ENCODE measurements at places on chromosomes 5 and 9. TPM values are rescaled to one million over a fixed set of nuclear protein-coding genes. Genes with fewer than 3 reads are reported as not detected.

Gene LEAP2
- total RNA-seq = 2.7 TPM

Gene P4HA2
- 7.2 TPM for total RNA-seq

Gene GFI1B
- total RNA-seq = not detected

Gene FOXD4L4
- 0.27 TPM for total RNA-seq

Gene CCDC180
- total RNA-seq = 3.2 TPM

Gene TRPM3
- total RNA-seq = not detected

Gene FSD1L
- 4.3 TPM for total RNA-seq

Gene PCDHA9
- not detected for total RNA-seq

Gene GOLGA1
- 17.1 TPM for total RNA-seq

Gene ELAVL2
- total RNA-seq = not detected

Gene MLANA
- not detected for total RNA-seq

Gene ARHGEF39
- 10.7 TPM for total RNA-seq

Gene GARNL3
- 2.5 TPM for total RNA-seq

Gene GFRA3
- total RNA-seq = not detected

Gene INIP
- 44.9 TPM for total RNA-seq

Gene MARCOL
- total RNA-seq = not detected

Gene TERT
- 2.0 TPM for total RNA-seq

Gene NUTM2G
- not detected for total RNA-seq

Gene CDH6
- not detected for total RNA-seq

Gene PANK3
- 61.3 TPM for total RNA-seq

Gene TOPORS
- total RNA-seq = 20.4 TPM

Gene F12
- total RNA-seq = 10.3 TPM

Gene CTSV
- total RNA-seq = 0.53 TPM

Gene GPRIN1
- total RNA-seq = 2.7 TPM

Gene RAI14
- total RNA-seq = 3.9 TPM

Gene SOHLH1
- not detected for total RNA-seq

Gene PCDHGB7
- total RNA-seq = 0.11 TPM

Gene FCN2
- not detected for total RNA-seq

Gene SH2D3C
- 14.1 TPM for total RNA-seq

Gene CDH12
- not detected for total RNA-seq

Gene CARD9
- total RNA-seq = 1.4 TPM

Gene MRPL41
- total RNA-seq = 68.2 TPM

Gene OTULINL
- total RNA-seq = 15.4 TPM

Gene CRB2
- not detected for total RNA-seq

Gene GRXCR2
- total RNA-seq = not detected

Gene ZDHHC11
- 7.2 TPM for total RNA-seq

Gene GHR
- not detected for total RNA-seq

Gene UQCRQ
- 615 TPM for total RNA-seq

Gene ZNF879
- total RNA-seq = 3.6 TPM

Gene LHX3
- not detected for total RNA-seq

Gene RFESD
- 4.2 TPM for total RNA-seq

Gene HOMER1
- total RNA-seq = 7.3 TPM

Gene CD74
- 319 TPM for total RNA-seq

Gene HMMR
- total RNA-seq = 40.6 TPM

Gene ELOVL7
- 0.18 TPM for total RNA-seq

Gene CCDC171
- total RNA-seq = 2.3 TPM

Gene UNC13B
- total RNA-seq = 3.5 TPM

Gene CANX
- total RNA-seq = 694 TPM

Gene DMGDH
- total RNA-seq = not detected

Gene CATSPER3
- 0.29 TPM for total RNA-seq

Gene BASP1
- total RNA-seq = 0.28 TPM

Gene DMRT3
- total RNA-seq = not detected

Gene STPG3
- 0.28 TPM for total RNA-seq

Gene SPINK4
- total RNA-seq = not detected

Gene GNA14
- total RNA-seq = not detected

Gene PRUNE2
- 0.48 TPM for total RNA-seq

Gene STXBP1
- total RNA-seq = 15.2 TPM

Gene CCL28
- 8.6 TPM for total RNA-seq

Gene KCNV2
- not detected for total RNA-seq
